ENCODE measurements at places on chromosomes 4 and X. TPM values are rescaled to one million over a fixed set of nuclear protein-coding genes. Genes with fewer than 3 reads are reported as not detected.

Gene TEX13B
- not detected for total RNA-seq

DNA sequence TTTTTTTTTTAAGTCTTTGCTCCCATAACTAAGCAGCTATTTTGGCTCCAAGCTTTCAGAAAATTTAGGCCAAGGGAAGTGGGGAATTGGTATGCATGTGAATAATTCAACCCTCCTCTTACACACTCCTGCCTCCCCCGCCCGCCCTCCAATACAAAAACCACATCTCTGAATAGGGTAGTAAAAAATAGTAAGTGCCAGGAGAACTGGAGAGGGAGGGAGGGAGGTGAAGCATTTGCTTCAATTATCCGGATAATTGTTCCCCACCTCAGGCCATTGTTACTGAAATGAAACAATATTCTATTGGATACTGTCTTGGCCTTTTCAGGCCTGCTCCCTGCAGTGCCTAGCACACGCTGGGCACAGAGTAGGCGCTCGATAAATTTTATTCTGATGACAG lies 5.5 kb upstream of the GSX2 start:
- no peaks in the 10 kb centered on the region for H3K36me3 ChIP-seq
- H3K4me1 ChIP-seq: peaks cover 60% of the 10 kb centered on the region
- no peaks in the 10 kb centered on the region for H3K27me3 ChIP-seq
- H3K27ac ChIP-seq: no peak overlapping the region
- no peak overlapping the region for H3K4me3 ChIP-seq

DNA sequence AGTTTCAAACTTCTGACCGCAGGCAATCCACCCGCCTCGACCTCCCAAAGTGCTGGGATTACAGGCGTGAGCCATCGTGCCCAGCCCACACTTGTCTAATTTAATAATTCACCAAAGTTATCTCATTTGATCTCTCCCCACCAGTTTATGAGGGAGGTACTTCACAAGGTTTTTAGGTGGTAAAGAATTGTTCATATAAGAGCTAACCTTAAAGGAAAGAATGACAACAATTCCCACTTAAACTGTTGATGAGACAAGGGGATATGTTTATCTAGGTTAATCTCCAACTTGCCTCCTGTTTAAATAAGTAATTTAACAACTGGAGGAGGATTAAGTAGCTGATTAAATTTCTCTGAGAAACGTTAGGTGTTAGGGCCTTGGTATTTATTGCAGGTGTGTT lies 117.6 kb upstream of the CBLL2 start:
- H3K27me3 ChIP-seq: no peaks in the 10 kb centered on the region
- H3K4me3 ChIP-seq: no peak overlapping the region
- H3K4me1 ChIP-seq: no peaks in the 10 kb centered on the region
- H3K36me3 ChIP-seq: no peaks in the 10 kb centered on the region
- no peak overlapping the region for H3K27ac ChIP-seq
- DNase-seq: no peak

GRCh38 chr4:118348886-118349285 lies 3.9 kb downstream of the PRSS12 start:
- H3K27me3 ChIP-seq: no peaks in the 10 kb centered on the region
- no peak overlapping the region for H3K4me3 ChIP-seq
- no peak for DNase-seq
- H3K27ac ChIP-seq: no peak overlapping the region
- no peaks in the 10 kb centered on the region for H3K36me3 ChIP-seq

Gene TENM3
- not detected for total RNA-seq

DNA sequence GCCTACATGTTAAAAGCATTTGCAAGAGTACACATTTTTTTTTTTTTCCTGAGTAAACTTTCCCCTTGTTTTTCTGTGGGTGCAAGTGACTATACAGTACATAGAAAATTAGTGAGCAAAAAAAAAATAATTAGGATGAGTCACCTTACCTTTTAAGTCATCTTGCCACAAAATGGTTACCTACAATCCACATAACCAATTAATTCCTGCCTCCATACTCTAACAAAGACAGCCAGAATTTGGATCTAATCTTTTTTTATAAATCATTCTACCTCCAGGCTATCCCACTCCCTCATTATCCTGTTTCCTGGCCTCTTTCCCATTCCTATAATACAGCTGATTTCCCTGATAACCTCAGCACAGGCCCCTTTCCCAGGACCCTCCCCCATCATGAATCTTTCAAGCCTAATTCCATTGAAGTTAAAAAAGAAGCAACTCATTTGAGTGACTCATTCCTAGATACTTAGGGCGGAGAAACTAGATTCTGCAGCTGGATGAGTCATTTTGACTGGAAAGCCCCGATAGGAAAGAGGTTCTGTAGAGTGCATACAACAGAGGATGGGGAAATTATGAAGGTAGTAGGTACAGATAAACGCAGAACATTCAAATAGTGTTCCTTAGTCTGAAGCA lies 128.2 kb downstream of the C4orf51 start:
- no peaks in the 10 kb centered on the region for H3K27me3 ChIP-seq
- no peak overlapping the region for H3K4me3 ChIP-seq
- H3K36me3 ChIP-seq: peaks cover 47% of the 10 kb centered on the region
- no peak for DNase-seq
- H3K4me1 ChIP-seq: no peaks in the 10 kb centered on the region

GRCh38 chr4:17814140-17814539 lies 3.4 kb downstream of the NCAPG start:
- no peak overlapping the region for H3K27ac ChIP-seq
- H3K27me3 ChIP-seq: no peaks in the 10 kb centered on the region
- H3K36me3 ChIP-seq: peaks cover 61% of the 10 kb centered on the region
- no peak overlapping the region for H3K4me3 ChIP-seq
- H3K4me1 ChIP-seq: peaks cover 23% of the 10 kb centered on the region

DNA sequence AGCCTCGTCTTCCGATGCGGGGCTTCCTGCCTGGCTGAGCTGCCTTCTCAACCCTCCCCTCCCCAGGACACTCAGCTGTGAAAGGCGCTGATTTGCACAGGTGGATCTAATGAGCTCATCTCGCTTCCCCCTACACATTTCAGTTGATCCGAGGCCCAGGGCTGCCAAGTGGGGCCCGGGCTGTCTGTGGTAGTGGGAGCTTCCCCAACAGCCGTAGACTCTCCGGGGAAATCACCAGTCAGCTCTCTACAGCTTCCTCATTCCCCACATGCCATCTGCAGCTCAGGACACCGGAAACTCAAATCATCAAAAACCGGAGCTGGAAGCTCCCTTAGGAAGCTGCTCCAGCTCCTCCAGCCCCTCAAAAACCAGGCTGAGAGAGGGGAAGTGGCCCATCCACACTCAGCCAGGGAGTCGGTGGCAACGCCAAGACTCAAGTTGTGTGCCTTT lies 56.2 kb downstream of the SMIM20 start:
- H3K27ac ChIP-seq: no peak overlapping the region
- peak; percentile 55 for DNase-seq
- H3K27me3 ChIP-seq: no peaks in the 10 kb centered on the region
- H3K4me3 ChIP-seq: no peak overlapping the region

DNA sequence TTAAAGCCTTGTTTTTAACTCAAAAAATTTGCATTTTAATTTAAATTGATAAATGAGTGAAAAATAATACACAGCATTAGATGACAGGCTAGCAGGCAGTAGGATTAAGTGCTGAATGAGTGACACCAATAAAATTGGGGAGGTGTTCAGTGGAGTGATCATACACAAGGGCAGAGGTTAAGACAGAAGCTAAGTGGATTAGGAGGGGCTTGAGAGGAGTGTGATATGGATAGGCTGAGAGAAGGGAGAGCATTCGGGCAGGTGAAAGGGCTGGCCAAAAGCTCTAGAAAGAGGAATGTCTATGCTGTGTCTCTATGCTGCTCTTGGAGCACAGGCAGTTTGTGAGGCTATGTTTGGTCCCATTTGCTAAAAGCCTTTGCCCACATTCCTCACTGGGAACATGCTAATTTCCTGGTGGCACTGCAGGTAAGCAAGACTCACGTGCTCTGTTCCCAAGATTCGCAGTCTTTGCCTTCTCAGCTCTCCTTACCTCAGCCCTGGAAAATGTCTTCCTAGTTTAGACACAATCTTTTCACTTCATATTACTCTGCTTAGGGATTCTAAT lies 52.8 kb upstream of the CCSER1 start:
- peaks cover 56% of the 10 kb centered on the region for H3K4me1 ChIP-seq
- H3K27me3 ChIP-seq: no peaks in the 10 kb centered on the region
- no peak for DNase-seq
- H3K4me3 ChIP-seq: no peak overlapping the region
- no peak overlapping the region for H3K27ac ChIP-seq

Gene ESX1
- not detected for total RNA-seq

Gene ABHD18
- total RNA-seq: 36.6 TPM

DNA sequence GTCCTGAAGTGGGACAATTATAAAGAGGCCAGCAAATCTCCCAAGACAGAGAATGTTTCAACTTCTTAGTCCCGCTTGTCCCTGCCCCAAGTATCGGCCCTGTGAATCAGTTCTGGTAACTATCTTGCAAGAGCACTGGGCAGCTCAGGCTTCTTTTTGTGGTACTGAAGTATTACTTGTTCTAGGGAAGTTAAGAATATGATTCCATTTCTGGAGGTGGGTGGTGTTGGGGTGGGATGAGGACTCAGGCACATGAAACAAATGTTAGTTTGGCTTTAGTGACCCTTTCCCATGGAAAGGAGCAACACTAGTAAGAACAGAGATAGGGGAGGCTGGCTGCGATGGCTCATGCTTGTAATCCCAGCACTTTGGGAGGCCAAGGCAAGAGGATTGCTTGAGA lies 28.9 kb downstream of the HOPX start:
- H3K4me3 ChIP-seq: no peak overlapping the region
- no peaks in the 10 kb centered on the region for H3K4me1 ChIP-seq
- no peak overlapping the region for H3K27ac ChIP-seq
- no peak for DNase-seq

GRCh38 chr4:146256328-146256727 lies 42.0 kb downstream of the REELD1 start:
- H3K4me1 ChIP-seq: peaks cover 9% of the 10 kb centered on the region
- no peaks in the 10 kb centered on the region for H3K27me3 ChIP-seq
- DNase-seq: no peak

DNA sequence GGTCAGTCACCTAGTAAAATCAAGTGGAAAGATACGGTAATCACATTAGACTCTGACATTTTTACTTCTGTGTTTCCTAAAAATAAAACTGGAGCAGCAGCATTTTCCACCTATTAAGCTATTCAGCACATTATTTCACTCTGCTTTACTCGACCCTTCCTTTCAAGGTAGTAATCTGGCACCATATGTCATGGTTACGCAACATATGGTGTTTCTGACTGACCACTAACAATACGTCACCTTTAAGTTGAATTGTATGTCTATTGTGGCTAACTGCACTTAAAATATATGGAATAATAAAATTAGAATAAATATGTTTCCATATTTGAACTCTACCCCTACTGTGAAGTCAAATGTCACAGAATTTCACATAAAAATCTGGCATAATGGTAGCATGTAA lies 168.8 kb downstream of the CDS1 start:
- H3K4me3 ChIP-seq: no peak overlapping the region
- no peaks in the 10 kb centered on the region for H3K27me3 ChIP-seq
- H3K36me3 ChIP-seq: no peaks in the 10 kb centered on the region
- DNase-seq: no peak
- H3K27ac ChIP-seq: no peak overlapping the region

Gene WAS
- 63.4 TPM for total RNA-seq

- H3K4me1 ChIP-seq: no peaks in the 10 kb centered on the region
- H3K36me3 ChIP-seq: no peaks in the 10 kb centered on the region
- DNase-seq: no peak
Observed at GRCh38 chr4:147591106-147591505, 26.1 kb upstream of the TMEM184C start.

GRCh38 chrX:97189668-97190067 lies 306.0 kb downstream of the RPA4 start:
- no peak overlapping the region for H3K27ac ChIP-seq
- H3K4me1 ChIP-seq: no peaks in the 10 kb centered on the region
- no peak for DNase-seq
- H3K36me3 ChIP-seq: no peaks in the 10 kb centered on the region
- H3K4me3 ChIP-seq: no peak overlapping the region

DNA sequence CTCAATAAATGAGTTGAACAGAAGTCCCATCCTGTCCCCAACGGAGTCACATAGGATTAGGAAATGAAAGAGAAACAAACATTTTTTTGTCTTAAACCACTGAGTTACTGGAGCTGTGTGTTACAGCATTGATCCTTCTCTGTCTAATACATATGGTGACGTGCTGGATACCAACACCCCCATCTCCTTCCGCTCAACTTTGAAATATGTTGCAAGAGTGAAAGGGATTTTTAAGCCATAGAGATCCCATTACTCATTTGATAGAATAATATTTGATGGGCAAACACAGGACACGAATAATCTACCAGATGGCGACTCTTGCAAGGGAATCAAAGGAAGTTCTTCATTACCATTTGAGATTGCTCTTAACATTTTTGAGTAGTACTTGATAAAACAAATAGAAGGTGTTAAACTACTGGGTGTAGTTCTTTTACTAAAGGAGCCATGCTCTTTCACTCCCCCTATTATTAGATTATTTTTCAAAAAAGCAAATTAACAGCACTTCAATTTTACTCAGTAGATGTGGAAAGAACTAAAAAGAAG lies 140.5 kb downstream of the PACRGL start:
- no peaks in the 10 kb centered on the region for H3K36me3 ChIP-seq
- H3K4me3 ChIP-seq: no peak overlapping the region
- no peak overlapping the region for H3K27ac ChIP-seq
- no peak for DNase-seq
- no peaks in the 10 kb centered on the region for H3K27me3 ChIP-seq
- H3K4me1 ChIP-seq: no peaks in the 10 kb centered on the region

Measured in Karpas-422 (cell line).